ENCODE measurements at places on chromosomes 12 and 14.

DNA sequence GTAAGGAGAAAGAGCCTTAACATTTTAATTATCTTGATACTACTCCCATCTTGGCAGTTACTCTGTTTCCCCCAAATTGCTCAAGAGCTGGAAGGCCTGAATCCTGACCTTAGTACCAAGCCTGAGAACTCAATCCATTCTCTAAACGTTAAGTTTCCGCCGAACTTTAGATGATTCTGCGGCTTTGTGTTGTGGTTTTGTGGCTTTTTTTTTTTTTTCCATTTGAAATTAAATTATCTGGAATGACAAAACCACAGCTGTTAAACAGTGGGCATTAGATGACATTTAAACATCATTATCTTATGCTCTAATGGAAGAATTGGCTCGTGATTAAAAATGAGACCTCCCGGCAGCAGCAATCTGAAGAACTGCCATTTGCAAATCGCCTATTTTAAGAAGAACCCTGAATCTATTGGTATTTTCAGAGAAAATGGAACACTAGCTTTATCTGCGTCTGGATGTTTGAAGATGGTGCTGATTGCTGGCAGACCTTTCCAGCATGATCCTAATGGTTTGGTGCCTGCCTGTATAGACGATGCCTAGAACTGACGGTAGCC lies 38.4 kb downstream of the TMEM132C start:
- DNase-seq, result no peak

GRCh38 chr14:37045340-37046061 lies 126.9 kb downstream of the SLC25A21 start:
- DNase-seq, result no peak

- DNase-seq, result no peak
Measured at GRCh38 chr12:2294651-2295475, 242.1 kb downstream of the CACNA1C start.

GRCh38 chr12:99066726-99067125 lies 421.6 kb downstream of the APAF1 start:
- no peak for DNase-seq

DNA sequence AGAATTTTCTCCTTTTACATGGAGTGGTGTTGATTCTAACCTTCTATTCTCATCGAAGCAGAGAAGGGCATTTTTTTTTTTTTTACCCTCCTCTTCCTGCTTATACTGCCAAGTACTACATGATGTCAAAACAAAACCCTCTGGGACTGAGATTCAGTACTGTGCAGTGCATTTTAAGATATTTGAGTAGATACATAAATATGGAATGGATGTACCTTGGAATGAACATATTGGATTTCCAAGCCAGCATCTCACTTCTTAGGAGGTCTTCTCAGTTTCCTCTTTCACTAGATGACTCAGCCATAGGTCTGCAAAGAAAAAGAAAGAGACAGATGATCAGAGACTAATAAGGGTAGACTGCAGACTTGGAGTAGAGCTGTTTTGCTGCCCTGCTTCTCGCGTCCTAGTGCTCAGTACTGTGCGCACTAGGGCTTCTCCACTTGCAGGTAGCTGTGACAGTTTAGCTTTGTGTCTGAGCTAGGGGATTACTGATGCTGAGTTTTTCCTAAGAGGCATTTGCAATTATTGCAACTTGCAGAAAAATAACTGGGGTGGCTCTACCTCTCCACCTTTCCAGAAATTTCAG lies 20.4 kb downstream of the TPH2 start:
- no peak for DNase-seq

DNA sequence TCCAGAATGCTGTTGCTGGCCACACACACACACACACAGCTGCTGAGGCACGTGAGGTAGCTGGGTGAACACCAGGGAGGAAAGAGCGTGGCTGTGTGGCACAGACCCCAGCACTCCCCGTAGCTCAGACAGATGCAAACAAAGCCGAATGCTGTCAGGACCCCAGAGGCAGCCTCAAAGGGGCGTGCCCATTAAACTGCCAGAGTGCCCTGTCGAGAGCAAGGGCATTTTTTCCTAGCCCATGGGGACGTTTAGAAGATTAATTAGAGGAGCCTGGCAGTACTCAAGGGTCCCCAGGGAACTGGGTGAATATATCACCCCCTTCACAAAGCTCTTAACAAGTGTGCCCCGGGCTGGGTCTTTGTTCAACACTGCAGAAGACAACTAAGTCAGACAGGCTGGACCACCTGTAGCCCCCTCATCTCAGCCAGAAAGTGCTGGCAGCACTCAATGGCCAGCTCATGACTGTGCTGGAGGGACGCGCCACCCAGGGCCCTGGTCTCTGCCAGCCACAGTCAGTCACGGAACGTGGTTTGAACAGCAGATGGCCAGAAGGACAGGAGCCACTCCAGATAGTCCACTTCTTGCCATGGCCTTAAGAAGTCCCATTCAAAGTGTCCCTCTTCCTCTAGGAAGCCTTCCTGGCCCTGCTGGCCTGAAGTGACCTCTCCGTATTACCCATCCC lies 37.5 kb downstream of the TTC7B start:
- no peak for DNase-seq

GRCh38 chr14:34461334-34462131 lies 507 bp downstream of the SPTSSA start:
- DNase-seq, result peak; percentile 32

DNA sequence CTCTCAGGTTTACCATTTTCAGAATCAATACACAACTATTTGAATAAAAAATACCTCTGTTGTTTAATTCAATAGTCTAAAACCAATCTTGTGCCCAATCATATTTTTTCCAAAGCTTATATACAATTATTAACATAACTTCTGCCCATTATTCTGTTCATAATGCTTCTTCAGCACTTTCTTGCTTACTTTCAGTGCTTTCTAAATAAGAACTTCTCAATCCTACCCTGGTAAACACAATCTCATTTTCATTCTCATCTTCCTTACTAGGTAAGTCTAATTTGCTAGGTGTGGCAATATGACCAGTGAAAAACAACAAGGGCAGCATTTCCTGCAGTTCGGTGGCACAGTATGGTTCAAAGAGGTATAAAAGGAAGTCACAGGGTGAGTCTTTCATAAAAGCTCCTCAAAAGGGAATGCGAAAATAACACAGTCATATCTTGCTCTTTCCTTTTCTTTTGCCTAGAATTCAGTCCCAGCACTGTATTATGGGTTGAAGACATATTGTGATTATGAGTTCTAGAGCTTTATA lies 103.5 kb downstream of the FOXG1 start:
- no peak for DNase-seq

DNA sequence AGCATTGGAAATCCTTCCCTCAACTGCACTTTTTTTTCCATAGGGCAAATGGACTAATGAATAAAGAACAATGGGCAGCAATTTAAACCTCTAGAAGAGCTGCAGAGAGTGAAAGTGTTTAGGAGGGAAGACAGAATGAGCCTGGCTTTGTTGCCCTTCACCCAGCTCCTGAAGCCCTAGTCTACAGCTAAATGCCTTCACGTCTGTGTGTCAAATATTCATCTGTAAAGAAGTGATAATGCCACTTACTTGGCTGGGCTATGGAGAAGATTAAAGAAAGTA lies 45.6 kb downstream of the FLRT2 start:
- DNase-seq, result no peak

DNA sequence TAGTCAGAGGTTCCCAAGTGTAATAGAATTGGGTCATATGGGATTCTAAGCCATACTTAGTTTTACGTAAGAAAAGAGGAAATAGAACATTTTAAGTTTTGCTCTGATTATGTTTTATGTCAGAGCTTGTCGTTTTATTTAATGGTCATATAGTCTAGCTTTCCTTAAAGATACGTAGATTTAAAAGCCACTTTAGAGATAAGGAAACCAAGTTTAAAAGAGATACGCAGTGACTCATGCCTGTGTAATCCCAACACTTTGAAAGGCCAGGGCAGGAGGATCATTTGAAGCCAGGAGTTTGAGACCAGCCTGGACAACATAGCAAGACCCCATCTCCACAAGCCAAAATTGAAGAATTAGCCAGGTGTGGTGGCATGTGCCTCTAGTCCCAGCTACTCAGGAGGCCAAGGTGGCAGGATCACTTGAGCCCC lies 19.5 kb downstream of the MAPK1IP1L start:
- no peak for DNase-seq

GRCh38 chr14:101097109-101097793 lies 193.7 kb upstream of the RTL1 start:
- no peak for DNase-seq

DNA sequence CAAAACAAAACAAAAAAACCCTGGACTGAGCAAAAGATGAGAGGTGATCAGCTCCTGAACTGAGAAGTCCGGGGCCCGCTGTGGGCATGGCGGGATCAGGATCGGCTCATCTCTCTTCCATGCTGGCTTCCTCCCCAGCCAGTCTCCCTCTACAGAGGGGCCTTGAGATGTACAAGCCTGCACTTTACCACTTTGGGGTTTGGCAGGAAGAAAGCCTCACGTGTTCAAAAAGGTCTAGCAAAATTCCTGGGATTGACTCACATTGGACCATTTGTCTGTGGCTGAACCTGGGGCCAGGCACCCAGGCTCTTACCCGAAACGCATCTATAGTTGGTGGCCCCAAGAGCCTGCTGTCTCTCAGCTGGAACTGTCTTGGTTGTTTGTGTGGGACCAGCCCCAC lies 89.0 kb downstream of the SLC24A4 start:
- no peak for DNase-seq

- no peak for DNase-seq
Measured at GRCh38 chr14:23793532-23793931, 157.4 kb downstream of the DHRS2 start.

GRCh38 chr12:122875590-122876220 lies 20.2 kb downstream of the VPS37B start:
- no peak for DNase-seq

GRCh38 chr12:30908722-30909348 lies 17.7 kb upstream of the TSPAN11 start:
- no peak for DNase-seq

DNA sequence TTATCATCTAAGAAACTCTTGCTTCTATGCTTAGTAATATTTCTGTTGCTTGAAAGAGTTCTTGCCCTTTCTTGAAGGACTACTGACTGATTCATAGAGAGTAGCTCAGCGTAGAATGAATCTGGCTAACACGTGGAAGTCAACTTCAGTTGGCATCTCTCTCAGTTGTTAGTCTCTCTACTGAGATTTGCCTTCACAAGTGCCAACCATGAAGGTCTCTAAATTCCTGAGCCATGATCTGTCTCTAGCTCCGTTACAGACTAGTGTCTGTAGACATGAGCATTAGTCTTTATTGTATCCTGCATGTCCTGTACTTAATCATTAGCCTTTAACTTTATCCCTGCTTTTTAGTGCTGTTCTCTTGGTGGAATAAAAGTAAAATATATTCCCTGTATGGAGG lies 19.1 kb upstream of the ALX1 start:
- DNase-seq, result no peak

DNA sequence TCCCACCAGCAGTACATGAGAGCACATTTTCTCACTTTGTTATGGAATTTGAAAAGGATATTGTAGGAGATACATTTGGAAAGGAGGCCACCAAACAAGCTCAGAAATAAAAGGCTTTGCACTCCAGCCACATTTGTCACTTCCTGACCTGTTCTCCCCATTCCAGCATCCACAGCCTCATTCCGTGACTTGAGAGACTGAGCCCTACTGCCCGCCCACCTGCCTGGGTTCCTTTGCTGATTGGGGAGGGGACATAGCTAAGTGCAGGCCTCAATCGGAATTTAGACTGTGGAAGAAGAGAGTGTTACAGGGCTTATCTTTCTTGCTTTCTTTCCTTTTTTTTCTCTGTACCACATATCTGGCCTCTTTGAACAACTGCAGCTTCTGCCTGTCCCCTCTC lies 735.4 kb upstream of the TMEM132C start:
- no peak for DNase-seq

Measured in T-helper 2 cell treated with Interferon-gamma antibody and Interleukin-4, amounts not matched to agents 5 μg/mL and 100 μg/mL, for 36 hours (primary cell).